Hypothalamus (tissue), 51 donors: ENCODE measurements at places on chromosomes 1 and 21.

GRCh38 chr21:46455575-46456385 is 2.9 kb upstream of the DIP2A start:
- peak; percentile 62 for DNase-seq

DNA sequence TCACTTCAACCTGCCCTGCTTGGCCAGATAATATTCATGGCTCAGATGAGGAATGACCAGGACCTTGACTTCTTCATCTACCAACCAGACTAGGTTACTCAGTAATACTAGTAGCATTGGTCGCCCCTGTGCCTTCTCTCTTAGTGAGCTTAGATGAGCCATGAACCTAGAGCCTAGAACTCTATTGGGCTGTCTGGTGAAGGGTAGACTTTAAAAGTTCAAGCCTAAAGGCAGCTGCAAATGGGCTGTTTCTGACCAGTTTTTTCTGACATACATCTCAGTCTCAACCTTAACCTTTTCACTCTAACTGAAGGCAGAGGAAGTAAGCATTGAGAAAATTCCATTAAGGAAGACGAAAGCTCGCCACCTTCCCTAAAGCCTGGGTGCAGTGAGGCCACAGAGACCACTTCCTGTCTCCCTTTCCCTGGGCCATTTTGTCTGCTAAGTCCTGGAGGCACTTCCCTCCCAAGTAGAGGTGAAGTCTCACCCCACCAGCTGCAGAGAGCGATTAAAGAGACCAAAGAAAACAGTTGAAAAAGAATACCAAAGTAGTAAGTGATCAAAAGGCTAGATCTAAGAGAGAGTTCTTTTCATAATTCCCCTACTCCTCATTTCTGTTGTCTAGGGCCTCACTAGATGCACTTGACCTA is 53.3 kb downstream of the MTR start:
- DNase-seq: no peak

- no peak for DNase-seq
Observed at GRCh38 chr21:27555996-27556395, 589.1 kb upstream of the ADAMTS5 start.

GRCh38 chr1:93029317-93029716 is 49.8 kb upstream of the MTF2 start:
- DNase-seq: no peak

DNA sequence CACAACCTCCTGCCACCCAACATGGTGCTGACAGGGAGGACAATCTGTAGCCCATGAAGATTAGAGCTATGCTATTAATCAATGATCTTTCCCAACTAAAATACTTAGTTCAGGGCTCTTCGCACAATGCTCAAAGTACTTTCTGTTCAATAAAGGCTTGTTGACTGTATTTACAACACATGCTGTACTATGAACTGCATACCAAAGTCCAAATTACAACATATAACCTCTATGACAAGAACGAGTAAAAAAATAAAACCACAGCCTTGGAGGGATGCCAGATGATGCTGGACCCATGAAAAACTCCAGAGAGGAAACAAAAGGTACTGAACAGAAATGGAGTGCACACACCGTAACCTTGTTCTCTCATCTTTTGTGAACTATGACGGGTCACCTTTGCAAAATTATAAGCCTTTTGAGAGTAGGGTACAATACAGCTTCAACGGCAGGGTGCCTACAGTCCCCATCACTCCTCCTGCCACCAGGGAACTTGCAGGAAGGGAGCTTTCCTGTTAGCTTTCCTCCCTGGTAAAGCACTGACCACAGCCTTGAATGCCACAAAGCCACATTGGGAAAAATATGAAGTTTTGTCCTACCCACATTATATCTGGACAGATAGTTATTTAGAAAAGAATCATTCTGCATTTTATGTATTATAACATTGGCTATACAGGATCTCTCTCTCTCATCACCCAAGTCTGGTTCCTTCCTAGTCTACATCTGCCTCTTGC is 175.6 kb downstream of the NRIP1 start:
- DNase-seq: no peak

- no peak for DNase-seq
Observed at GRCh38 chr1:29338908-29339575, 102.7 kb downstream of the PTPRU start.

- DNase-seq: no peak
Observed at GRCh38 chr1:44314452-44314851, 40.6 kb downstream of the ERI3 start.

- no peak for DNase-seq
Observed at GRCh38 chr1:215792446-215792845, 225.3 kb downstream of the KCTD3 start.

DNA sequence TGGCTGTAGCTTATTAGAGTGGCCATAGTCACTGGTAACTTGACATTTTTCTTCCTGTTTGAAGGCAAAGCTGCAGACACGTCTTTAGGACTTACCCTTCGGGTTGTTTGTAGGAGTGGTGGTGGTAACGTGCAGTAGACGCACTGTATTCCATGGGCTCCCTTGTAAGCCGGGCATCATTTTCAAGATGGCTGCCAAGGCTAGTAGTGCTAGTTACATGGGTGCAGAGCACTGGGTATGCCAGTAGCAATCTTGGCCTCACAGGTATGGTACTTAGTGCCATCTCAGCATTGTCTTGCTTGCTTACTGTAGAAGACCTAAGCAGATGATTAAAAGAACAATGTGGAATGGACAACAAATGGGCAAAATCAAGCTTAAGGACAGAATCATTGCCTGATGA is 1.9 kb downstream of the YBX1 start:
- no peak for DNase-seq

- DNase-seq: no peak
Observed at GRCh38 chr1:213415691-213416380, 364.8 kb downstream of the RPS6KC1 start.

GRCh38 chr1:67754526-67754920 is 69.5 kb downstream of the GADD45A start:
- no peak for DNase-seq

DNA sequence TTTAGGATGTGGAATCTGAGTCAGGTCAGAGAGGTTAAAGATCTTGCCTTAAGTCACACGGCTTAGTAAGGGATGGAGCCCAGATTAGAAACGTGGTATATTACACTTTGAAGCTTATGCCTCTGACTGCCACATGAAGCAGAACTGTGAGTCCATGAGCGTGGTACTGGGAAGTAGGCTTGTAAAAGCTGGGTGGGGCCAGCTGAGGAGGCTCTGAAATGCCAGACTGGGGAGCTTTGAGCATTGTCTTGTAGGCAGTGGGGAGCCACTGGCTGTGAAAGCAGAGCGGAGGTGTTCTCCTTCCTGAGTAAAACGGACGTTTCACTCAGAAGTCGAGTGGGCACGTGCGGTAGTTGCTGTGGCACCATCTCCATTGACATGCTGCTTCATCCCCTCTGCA is 72.6 kb upstream of the USP24 start:
- DNase-seq: no peak

DNA sequence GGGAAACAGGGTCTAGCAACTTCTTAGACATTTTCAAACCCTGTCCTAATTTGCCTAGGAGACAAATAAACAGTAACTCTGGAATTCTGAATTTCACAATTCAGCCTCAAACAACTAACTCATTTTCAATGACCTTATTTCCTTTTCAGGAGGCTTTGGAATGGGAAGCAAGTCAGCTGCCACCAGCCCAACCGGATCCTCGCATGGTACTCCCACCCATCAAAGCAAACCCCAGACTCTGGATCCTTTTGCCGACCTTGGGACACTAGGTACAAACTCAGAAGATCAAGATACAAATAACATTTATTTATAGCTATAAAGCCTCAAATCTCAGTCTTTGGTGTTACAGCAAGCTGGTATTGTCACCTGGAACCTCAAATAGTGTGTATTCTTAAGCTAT is 18.9 kb upstream of the LEPR start:
- no peak for DNase-seq

GRCh38 chr1:193939585-193939984 is 753.2 kb upstream of the B3GALT2 start:
- DNase-seq: no peak

DNA sequence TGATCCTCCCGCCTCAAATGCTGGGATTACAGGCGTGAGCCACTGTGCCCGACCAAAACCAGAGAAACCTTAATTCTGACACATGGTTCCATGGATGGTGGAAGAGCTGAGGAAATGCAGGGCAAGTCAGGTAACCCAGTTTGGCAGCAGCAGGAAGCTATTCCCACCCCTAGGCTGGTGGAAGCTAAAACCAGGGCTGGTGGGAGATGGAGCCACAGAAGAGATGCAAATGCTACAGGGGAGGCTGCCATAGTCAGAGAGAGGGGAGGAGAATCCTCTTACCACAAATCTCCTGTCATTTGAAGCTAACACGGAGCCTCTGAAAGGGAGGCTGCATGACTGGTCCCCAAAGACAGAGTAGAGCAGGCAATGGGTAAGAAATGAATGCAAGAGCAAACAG is 4.1 kb upstream of the CDC42BPA start:
- DNase-seq: no peak

- no peak for DNase-seq
Observed at GRCh38 chr1:179831852-179832699, 45.5 kb downstream of the TOR1AIP2 start.

DNA sequence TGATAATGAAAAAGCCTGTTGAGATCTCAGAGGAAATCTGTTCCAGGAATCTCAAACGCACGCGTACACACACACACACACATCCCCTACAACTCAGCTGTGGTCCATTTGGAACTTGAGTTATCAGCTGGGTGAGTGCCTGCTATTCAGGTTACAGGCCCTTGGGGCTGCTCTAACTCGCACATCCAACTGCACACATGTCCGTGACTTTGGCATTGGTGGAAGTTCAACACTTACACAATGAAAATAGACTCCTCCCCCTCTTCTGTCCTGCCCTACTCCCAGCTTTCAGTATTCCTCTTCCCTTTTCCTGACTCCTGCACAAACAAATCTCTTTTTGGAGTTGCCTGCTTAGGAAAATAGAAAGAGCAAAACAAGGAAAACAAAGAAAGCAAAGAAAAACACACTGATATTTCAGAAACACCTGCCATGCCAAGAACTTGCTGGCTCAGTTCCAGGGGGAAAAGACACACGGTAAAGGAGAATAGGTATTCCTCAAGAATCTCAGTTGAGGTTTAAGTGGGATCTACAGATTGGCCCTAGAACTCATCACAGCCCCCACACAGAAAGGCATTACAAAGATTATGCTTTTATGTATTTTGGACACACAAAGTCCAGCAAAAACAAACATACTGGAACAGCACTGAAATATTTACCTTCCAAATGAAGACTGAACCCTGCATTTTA is 140.9 kb downstream of the TGFBR3 start:
- DNase-seq: no peak

GRCh38 chr21:37159053-37159776 is 86.2 kb downstream of the TTC3 start:
- DNase-seq: no peak

- no peak for DNase-seq
Observed at GRCh38 chr1:75632350-75632949, 21.5 kb upstream of the SLC44A5 start.

- DNase-seq: no peak
Observed at GRCh38 chr1:243315893-243316292, 60.1 kb downstream of the SDCCAG8 start.

GRCh38 chr1:54272134-54272533 is 72.2 kb downstream of the MRPL37 start:
- no peak for DNase-seq

DNA sequence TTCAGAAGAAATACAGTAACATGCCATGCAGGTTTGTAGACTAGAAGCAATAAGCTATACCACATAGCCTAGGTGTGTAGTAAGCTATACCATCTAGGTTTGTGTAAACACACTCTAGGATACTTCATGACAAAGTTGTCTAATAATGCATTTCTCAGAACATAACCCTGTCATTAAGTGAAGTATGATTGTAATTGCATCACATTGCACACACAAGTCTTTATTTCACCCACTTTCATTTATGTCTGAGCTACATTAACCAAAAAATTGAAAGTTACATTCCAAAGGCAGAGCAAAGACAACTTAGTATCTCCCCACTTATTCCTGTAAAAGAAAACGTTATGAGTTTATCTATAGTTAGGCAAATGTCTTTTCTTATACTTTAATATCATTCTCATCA is 64.5 kb upstream of the ATF3 start:
- DNase-seq: no peak

GRCh38 chr21:40049931-40050290 is 182.7 kb downstream of the PCP4 start:
- DNase-seq: no peak

DNA sequence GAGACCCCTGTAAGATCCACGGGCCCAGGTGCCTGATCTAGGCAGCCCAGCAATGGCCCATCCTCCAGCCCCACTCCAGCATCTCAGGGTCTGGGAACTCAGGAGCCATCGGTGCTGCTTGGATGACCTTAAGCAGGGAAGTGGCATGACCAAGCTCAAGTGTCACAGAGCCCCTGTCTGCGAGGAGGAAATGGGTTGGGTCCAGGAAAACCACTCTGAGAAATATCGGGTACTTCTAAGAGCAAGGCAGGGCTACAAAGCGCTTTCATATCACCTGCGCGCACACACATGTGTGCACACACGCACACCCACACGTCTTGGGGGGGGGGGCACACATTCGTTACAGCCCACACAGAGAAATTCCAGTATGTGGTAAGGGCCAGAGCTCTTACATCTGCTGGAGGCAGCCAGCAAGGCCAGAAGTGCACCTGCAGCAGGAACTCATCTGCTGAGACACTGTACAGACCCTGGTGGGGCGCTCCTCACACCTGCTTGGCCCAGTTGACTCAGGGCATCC is 32.6 kb upstream of the SPOCD1 start:
- DNase-seq: no peak

GRCh38 chr1:98005326-98006010 is 84.6 kb upstream of the DPYD start:
- DNase-seq: no peak

DNA sequence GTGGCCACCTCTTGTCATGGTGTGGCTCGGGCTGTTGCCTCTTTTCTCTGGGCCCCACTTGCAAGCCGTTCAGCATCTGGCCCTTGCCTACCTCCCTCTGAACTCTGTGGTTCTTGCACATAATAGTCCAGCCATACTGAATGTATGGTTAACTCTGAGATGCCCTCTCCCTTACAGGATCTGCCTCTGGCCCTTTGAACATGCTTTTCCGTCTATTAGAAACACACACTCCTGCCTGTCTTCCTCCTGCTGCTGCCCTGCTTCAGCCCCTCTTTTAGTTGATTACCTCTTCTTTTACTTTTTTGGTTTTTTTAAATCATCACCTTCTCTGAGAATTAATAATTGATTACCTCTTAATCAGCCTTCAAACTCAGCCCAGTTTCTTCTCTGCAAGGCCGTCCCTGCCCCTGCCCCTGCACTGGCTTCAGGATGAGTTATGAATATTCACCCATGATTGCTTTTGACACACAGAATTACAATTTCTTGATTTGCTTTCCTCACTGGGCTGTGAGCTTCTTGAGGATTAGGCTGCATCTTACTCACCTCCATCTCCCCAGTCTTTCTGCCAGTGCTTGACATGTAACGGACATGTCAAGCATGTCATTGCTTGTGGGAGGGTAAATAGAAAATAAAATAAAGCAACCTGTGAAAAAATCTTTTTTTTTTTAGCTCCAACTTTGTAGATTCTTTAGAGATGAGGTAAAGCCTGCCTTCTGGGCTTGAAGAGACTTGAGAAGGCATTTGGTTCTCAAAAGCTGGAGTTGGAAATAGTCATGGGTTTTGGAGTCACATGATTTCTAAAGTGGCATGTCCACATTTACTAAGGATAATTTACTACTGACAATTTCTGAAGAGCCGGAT is 158.3 kb downstream of the PLXNA2 start:
- no peak for DNase-seq
